NCI-H1436 (cell line): ENCODE measurements at places on chromosomes 4 and X.

- no peak for DNase-seq
Measured at GRCh38 chr4:140046543-140046942, 107.4 kb downstream of the MAML3 start.

- no peak for DNase-seq
Measured at GRCh38 chrX:131219271-131219670, 69.8 kb downstream of the IGSF1 start.

- DNase-seq: no peak
Measured at GRCh38 chrX:67607466-67607865, 63.6 kb downstream of the AR start.

DNA sequence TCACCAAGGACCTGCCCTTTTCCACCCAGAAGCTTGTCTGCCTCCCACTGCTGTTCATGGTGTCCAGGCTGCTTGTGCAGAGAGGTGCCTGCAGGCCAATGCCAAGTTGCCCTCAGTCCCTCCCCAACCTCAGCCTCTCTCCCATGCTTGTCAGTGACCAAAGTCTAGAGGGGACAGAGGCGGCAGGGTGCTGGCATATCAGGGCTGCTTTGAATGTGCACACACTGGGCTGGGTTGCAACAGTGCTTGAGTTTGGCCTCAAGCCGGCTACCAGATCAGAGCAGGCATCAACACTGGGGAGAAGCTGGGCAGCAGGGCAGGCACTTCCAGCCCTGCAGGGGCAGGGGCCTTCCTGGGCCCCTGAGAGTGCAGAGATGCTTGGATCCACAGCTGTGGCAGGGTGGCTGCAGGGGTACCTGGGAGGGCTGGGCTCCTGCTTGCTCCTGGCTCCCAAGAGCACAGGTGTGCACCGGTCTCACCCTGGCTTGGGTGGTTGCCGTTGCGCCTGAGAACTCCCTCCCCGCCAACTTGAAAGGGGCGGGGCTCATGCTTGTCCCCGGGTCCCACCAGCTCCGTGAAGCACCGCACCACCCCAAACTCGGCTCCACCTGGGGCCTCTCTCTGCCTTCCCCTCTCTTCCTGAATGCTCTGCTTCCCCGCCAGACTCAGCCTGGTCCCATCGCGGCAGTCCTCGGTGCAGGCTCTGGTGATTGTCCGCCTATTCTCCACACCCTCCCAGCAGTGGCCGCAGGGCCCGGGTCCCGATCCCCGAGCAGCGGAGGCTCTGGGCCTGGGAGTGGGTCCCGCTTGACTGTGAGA is 1681.9 kb upstream of the ADGRL3 start:
- peak; percentile 21 for DNase-seq

GRCh38 chr4:181006499-181007260 is 1236.5 kb upstream of the TENM3 start:
- DNase-seq: no peak

- no peak for DNase-seq
Measured at GRCh38 chrX:2559124-2559523, 58.3 kb upstream of the DHRSX start.

DNA sequence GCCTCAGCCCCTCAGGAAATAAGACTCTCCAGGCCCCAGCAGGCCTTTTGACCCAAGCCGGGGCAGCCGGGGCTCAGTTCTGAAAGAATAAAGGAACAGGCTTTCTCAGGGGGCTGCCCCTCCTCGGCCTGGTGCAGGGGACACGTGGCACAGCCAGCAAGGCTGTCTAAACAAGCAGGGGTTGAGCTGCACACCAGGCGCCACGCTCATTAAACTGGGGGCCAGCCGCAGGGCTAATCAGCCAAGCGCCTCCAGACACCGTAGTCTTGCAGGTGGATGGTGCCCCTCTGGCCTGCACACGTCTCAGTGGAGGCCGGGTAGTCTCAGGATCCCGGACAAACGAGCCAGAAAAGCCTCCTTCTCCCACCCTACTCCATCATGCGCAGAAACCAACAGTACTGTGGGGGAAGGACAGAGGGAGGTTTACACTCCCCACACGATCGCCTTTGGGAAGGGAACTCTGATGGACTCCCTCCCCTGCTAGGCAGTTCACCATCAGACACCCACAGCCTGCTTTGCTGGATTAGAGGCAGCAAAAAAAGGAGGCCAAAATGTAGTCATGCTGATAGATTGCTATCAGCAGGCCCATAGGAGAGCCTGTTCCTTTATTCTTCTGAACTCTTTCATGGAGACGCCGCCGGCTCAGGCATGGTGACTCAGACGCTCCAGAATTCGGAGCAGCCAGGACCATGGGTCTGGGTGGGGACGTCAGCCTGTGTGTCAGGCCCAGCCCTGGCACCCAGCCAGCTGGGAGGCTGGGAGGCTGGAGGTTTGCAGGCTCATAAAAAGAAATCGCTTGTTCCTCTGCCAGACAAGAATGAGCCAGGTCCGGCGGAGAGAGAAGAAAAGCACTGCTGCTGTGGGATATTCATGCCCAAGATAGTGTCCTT is 342.4 kb downstream of the BCOR start:
- no peak for DNase-seq

- no peak for DNase-seq
Measured at GRCh38 chrX:144295921-144296320, 412.1 kb downstream of the UBE2NL start.

DNA sequence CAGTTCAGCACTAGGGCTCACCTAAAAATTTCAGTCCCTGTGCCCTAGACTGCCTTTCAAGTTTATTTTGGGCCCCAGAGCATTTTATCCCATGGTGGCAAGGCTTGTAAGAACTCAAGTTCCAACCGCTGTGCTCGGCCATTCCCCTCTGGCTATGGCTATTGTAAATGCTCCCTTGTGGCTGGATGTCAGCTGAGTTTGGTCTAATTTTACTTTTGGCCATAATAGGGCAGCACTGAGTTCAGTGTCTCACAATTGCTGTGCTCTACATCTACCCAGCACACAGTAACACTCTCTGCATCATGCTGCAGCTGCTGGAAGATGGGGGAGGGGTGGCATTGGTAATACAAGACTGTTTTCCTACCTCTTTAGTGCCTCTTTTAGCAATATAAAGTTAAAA is 210.8 kb upstream of the IRS4 start:
- DNase-seq: no peak

- no peak for DNase-seq
Measured at GRCh38 chrX:97200454-97200853, 316.7 kb downstream of the RPA4 start.

GRCh38 chrX:109830704-109831206 is 97.7 kb upstream of the ACSL4 start:
- DNase-seq: no peak

GRCh38 chrX:136467303-136467702 is 20.4 kb upstream of the BRS3 start:
- no peak for DNase-seq

DNA sequence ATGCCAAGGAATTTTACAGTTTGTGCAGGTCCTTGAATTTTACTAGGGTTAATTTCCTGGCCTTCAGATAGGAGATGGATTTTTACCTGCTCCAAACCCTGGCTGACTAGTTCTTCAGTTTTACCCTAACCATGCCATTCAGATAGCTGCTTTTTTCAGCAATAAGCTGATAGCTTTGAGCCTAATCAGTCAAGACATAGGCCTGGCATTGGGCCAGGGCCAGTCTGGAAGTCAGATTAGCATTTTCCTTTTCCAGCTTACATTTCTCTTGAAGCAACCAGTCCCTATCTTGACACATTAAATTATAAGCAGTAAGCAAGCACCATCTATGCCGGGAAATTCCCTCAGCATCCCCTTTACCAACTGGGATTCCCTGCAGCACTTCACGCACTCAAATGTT is 177.1 kb downstream of the ADGRA3 start:
- no peak for DNase-seq

GRCh38 chr4:84041426-84041825 is 457.7 kb downstream of the NKX6-1 start:
- no peak for DNase-seq

- DNase-seq: no peak
Measured at GRCh38 chrX:148193759-148194158, 212.6 kb downstream of the FMR1NB start.

DNA sequence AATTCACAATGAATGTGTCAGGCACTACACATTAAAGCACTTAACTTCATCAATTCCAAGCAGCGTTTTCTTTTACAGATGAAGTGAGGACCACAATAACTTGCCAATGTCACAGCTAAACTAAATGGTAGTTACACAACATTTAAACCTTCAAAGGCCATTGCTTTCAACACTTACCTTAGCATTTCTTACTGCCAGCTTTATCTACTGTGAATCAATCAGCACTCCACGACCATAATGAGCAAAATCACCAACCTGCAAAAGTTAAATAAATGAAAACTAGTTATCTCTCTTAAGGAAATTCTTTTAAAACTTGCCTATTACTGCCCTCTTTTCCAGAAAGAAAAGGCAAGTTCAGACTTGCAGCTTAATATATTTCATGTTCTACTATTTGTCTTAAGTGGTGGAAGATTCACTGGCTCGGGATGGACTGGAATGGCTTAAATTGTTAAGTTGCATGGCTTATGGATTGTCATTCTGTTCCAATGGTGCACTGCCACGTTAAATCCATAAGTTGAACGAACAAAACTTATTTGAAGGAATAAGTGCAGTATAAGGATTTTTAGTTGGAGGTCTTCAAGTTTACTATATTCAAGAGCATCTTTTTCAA is 8.3 kb downstream of the RBMX start:
- DNase-seq: no peak

- DNase-seq: no peak
Measured at GRCh38 chr4:11155208-11155867, 273.4 kb downstream of the HS3ST1 start.

- no peak for DNase-seq
Measured at GRCh38 chr4:6001680-6002491, 16.3 kb downstream of the C4orf50 start.

DNA sequence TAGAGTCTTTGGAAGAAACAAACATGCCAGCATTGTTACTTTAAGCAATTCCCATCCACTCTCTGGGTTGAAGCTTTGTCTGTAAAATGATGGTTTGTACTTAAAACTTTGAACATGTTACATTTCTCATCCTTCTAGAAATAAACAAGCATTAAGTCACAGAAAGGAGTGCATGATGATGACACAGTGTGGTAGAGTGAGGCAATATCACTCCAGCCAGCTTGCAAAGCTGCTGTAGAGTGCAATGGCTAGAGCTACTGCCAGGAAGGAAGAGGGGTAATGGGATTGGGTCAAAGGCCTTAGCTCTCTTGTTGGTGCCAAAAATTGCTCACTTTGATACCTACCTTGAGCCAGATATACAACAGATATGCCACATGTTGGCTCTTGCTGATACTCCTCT is 12.3 kb upstream of the ENOX2 start:
- no peak for DNase-seq

- no peak for DNase-seq
Measured at GRCh38 chr4:162104459-162105124, 59.2 kb downstream of the FSTL5 start.

GRCh38 chrX:20320461-20321159 is 53.9 kb upstream of the RPS6KA3 start:
- no peak for DNase-seq

DNA sequence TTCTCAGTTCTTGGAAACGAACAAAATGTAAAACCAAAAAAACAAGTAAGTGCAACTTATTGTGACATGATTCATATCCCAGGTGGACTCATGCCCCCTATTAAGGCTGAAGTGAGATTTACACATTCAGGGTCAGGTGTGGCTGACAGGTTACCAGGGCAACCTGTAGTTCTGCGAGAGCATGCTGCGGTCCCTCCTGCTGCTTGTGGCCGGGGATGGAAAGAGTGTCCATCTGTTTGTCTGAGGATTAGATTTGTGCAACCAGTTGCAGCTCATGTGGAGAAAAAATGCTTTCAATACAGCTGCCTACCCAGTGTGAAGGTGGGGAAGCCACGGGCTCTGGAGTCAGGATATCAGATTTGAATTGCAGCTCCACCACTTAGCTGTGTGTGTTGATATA is 78.8 kb downstream of the FAM184B start:
- no peak for DNase-seq

GRCh38 chr4:42732776-42733175 is 75.9 kb upstream of the ATP8A1 start:
- DNase-seq: no peak

- no peak for DNase-seq
Measured at GRCh38 chr4:176032454-176032853, 33.2 kb upstream of the WDR17 start.

DNA sequence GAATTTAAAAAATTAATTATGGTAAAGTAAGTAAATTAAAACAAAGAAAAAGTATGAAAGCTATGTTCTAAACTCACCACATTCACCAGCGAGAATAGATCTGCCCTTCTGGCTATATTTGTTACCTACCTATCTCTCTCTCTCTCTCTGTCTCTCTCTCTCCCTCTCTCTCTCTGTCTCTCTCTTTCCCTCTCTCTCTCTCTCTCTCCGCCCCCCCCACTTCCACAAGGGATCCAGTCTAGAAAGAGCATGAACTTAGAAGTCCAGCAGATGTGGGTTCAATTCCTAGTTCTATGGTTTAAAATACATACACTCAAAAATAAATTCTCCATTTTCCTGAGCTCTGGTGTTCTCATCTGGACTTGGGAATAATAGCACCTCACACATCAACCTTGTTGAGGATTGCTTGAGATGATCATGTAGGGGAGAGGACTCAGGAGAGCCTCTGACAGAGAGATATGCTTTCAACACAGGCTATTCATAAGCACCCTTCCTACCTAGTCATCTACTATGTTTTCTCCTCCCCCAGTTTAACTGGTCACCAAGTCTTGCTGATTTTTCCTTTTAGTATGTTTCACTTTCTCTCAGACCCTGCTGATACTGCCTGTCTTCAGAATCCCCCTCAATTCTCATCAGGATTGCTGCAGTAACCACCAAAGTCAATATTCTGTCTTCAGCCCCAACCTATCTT is 64.7 kb downstream of the SLC7A11 start:
- no peak for DNase-seq

GRCh38 chr4:81527115-81527514 is 55.4 kb upstream of the RASGEF1B start:
- no peak for DNase-seq

DNA sequence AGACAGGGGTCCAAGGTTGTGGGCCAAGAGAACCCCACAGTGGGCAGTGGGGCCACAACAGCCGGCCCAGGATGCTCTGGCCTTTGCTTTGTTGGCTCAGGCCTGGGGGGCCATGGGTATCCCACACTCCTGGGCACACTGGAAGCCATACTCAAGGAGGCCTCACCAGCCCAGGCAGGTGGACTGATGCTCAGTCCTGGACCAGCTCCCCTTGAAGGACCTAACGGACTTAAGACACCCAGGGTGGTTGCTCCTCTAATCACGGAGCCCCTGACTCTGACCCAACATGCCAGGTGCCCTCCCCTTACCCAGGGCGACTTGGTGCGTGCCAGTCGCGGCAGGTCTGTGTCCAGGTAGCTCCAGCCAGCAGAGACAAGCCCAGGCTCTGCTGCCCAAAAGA is 50.8 kb downstream of the ZFYVE28 start:
- no peak for DNase-seq

GRCh38 chrX:100895365-100896075 is 21.4 kb upstream of the NOX1 start:
- peak; percentile 30 for DNase-seq

DNA sequence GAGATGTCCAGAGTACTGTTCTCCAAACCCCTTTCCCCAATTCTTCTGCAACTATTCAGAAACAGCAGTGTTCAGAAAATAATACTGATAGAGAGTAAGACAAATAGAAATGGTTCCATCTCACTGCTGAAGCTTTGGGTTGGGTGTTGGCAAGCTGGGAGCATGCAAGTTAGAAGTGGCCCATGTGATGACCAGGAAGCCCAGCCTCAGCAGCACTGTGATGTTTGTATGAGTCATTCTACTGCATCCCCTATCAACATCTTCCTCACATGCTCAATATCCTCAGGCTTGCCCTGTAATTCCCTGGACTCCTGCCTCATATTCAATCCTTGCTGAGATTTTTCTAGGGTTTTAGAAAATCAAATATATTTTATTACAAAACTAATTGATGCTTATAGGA is 96.5 kb downstream of the CHRDL1 start:
- no peak for DNase-seq
